ENCODE measurements at places on chromosomes 1 and 21.

DNA sequence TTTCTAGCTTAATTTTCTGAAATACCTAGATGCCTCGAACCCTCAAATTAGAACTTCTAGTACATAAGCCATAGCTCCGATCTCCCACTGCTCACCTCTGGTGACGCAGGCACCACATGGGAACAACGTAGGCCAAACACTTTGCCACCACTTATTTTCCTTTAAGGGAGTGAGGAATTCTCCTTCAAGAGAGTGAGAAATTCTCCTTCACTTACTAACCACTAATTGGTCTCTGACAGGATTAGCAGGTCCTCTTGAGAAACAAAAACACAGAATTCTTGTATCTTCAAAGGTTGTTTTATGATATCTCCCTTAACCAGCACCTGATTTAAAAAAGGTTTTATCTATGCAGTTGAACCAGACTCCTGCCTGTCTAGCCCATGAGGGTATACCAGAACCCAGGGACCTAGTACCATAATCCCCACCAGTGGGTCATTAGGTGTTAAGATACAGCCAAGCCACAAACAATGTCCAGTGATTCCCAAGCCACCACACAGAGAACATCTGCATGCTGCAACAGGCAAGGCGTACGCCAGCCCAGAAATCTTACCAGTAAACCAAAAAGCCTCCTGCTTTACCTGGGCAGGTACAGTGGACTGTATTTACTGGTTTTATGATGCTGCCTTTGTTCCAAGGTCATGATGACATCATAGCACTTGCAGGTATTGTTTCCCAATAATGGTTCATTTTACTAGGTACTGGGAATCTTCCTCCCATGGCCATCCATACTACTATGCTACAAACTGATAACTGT, 20.3 kb upstream of the CXADR start:
- DNase-seq, result no peak

- no peak for DNase-seq
Measured at GRCh38 chr1:156478250-156478627, 22.3 kb downstream of the MEF2D start.

DNA sequence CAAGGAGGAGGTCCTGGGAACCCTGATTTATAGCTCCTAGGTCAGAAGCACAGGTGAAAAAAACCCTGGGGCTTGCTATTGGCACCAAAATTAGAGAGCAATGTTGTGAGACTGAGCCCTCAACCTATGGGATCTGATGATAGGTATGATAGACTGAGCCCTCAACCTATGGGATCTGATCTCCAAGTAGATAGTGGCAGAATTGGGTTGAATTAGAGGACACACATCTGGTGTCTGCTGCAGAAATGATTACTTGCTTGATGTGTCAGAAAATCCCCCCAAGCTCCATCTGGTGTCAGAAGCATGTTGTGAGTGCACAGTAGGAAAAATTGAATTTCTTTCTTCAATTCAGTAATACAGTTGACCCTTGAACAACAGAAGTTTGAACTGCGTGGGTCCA, 62.4 kb downstream of the MAP3K21 start:
- no peak for DNase-seq

DNA sequence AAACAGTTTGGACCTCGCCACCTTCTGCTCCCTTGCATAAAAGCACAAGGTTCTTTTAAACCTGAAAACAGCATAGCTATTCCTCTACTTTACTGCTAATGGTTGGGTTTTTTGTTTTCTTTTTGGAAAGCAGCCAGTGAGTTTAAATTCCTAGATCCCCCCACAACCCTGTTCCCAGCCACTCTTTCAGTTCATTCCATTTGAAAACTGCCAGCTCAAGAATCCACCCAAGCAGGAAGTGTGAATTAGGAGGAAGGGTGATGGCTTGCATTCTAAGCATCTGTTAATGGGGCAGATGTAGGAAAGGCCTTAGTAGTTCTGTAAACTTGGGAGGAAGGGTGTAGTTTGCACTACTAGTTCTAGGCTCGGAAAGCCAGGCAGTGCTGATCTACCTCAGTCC, 172.9 kb upstream of the HOOK1 start:
- no peak for DNase-seq

GRCh38 chr1:188070848-188071247, 1242.1 kb downstream of the PLA2G4A start:
- no peak for DNase-seq

GRCh38 chr1:172883844-172884243, 166.9 kb downstream of the TNFSF18 start:
- DNase-seq, result no peak

- no peak for DNase-seq
Measured at GRCh38 chr1:236748268-236748870, 46.7 kb upstream of the MTR start.

DNA sequence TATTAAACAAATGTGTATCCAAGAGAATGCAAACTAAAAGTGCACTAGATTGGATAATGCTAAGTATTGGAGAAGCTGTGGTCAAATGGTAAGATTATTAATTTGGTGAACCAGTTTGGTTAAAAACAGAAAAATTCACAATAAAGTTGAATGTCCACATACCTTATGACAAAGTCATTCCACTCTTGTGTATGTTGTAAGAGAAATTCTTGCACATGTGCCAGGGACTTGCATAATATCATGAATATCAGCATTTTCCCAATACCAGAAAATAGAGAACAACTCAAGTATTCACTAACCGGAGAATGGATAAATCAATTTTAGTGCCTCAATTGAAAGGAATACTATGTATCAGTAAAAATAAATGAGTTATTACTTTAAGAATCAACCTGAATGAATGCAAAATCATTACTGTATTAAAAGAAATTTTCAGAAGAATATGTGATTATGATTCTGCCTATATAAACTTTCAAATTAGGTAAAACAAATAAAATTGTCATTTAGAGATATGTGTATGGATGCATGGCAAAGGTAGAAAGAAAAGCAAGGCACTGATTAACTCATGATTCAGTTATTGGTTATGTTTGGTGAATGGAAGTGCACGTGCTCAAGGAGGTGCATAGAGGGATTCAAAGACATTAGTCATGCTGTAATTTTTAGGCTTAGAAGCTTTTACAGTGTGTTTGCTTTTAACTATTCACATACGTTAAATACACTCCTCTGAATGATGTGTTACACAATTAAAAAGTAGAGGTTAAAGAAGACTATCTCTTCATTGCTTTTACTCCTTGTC, 217.4 kb upstream of the KCNK2 start:
- DNase-seq, result no peak

GRCh38 chr1:200432586-200432985, 22.8 kb upstream of the ZNF281 start:
- DNase-seq, result no peak

DNA sequence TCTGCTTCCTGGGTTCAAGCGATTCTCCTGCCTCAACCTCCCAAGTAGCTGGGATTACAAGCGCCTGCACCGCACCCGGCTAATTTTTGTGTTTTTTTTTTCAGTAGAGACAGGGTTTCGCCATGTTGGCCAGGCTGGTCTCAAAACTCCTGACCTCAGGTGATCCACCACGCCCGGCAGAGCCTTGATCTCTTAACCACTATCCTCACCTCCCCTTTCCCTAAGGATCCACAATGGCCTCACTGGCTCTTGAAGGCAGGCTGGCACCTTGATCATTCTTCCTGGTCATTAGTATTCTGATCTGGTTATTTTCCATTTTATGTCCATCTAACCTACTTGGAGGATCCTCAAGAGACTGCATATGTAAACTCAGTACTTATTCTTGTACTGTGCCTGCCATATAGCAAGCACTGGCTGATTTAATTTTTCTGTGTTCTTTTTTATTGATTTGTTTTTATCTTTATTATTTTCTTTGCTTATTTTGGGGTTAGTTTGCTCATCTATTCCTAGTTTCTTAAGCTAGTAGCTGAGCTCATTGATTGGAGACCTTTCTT, 6.3 kb downstream of the RCC1 start:
- no peak for DNase-seq

GRCh38 chr1:94988356-94988755, 61.4 kb upstream of the CNN3 start:
- DNase-seq, result no peak

GRCh38 chr1:243477731-243478290, 222.0 kb downstream of the SDCCAG8 start:
- no peak for DNase-seq

DNA sequence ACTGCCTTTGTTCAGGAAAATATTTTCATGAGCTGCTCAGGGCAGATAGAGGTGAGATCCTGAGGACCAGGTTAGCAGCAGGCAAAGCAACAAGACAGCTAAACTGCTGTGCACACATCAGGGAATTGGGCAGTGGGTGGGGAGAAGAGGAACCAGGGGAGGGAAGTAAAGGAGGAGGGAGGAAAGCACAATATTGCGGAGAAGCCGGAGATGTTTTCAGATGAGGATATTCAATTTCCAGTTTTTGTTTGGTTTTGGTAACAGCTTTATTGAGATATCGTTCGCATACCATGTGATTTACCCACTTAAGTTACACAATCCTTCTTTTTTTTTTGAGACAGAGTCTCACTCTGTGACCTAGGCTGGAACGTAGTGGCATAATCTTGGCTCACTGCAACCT, 34.5 kb downstream of the EPHA10 start:
- DNase-seq, result no peak

DNA sequence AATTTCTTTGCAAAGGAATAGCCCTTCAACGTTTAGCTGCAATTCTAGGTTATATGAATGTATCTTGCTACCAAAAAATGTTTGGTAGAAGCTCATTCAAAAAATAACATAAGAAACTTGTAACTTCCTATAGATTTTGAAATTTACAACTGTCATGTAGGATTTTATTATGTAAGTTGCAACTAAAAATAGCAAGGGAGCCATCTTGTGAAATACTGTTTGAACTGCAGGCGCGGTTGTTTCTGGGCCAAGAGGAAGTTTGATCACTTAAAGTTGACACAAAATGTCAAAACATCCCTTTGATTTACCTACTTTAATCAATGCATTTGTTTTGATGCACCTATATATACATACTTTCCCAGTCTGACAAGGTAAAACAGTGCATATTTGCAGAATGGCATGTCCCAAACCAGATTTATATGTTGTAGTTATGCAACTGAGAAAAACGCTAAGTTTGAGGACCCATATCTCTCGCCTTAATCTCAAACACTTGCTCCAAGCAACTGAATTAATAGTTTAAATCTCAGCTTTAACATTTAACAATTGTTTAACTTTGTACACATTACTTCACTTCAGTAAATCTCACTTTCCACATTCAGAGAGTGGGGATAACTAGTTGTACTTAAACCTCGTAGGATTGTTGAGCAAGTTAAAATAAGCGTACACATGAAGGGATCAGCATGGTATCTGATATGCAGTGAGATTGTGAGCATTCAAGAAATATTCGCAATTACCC, 63.9 kb downstream of the KCNK2 start:
- no peak for DNase-seq

DNA sequence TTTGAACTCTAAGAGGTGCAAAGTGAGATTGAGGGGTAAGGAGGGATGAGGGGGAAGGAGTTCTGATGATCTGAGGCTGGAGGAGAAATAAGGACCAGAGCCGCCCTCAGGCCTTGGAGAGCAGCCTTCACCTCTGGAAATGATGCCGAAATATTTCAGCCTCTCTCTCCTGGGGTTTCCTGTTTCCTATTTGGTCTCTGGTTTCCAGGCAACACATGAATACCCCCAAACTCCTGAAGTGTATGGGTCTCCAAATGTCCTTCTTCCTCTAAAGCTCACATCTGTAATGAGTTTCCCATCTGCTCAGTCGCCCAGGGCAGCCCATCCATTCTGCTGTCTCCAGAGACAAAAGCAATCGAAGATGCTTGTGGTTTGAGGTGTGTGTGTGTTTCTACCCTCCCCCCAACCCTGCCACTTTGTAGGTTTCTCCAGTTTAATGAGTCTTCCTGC, 52.0 kb upstream of the FAM20B start:
- DNase-seq, result no peak

DNA sequence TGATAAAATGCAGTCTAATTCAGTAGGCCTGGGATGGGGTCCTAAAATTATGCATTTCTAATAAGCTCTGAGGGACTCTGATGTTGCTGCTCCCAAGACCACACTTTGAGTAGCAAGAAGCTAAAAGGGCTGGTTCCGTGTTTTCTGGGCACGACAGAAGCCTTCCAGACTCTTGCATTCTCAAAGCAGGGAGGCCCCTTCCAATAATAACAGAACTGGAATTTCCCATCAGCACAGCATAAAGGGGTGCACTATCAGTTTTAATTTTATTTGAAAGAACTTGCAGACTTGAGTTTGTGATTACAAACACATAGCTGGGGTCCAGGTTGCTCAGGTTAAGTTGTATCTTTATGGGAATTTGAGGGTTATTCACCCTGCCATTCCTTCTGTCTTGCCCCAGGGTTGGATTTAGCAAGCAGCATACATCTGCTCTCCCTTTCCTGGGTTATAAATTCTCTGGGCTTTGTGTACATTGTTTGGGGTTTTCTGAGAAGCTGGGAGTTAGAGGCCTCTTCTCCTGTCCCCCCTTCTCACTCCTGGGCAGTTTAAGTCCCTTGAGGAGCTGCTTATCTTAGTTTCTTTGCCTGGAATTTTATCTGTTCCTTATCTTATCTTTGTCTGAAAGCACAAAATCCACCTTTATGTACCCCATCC, 94.2 kb upstream of the SLC2A1 start:
- DNase-seq, result no peak

DNA sequence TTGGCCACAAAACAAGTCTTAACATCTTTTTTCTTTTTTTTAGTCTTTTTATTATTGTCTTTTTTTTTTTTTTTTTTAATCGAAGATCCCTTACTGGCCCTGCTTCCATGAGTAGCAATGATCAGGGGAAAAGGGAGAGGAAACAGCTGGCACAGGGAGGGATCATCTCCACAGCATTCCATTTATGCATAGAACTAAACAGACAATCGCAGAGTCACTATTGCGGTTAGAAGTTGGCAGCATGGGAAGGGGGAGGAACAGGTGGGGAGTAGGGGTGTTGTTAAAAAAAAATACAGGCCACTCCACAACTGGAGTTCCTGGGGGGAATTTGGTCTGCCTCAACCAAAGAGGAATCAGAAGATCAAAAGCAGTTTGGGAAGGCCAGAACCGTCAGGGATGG, 55.4 kb downstream of the C1orf185 start:
- DNase-seq, result no peak

DNA sequence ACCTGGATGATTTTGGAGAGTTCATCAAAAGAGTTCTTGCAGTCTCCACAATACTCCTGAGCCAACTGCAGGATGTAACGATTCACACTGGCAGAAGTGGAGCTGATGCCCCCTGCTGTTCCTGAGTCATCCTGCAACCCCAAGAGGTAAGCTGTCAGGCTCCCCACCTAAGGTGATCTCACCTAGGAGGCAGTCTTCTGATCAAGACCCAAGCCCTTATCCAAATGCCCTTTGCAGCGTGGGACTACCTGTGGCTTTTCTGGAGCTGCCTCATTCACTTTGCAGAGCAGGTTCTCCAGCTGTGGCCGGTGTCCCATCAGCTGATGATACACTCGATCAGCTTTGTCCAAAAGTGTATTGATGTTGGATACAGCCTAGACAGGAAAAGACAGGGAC, 96.4 kb downstream of the UBR4 start:
- DNase-seq, result no peak

GRCh38 chr1:89721351-89721750, 88.4 kb downstream of the LRRC8C start:
- peak; percentile 75 for DNase-seq
